ENCODE measurements at places on chromosomes 16 and 17.
A peak's percentile ranks its signal among the peaks of the same experiment; 100 is the strongest.

DNA sequence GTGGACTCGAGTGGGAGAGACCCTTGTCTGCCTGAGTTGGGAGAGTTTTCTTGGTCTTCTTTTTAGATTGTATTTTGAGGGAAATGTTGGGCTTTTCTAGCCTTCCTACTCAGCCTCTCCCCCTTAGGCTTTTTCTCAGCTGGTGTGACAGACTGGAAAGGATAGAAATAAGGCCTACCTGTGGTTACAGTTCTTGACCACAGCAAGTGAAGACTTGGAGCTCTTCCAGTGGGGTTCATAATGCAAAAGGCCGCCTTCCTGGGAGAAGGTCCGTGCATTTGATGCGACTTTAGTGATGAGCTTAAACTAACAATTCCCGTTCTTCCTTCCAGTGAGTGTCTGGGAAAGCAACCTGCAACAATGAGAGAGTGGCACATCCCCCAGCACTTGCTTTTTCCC, 56.8 kb downstream of the B9D1 start:
- DNase-seq = no peak

- no peak for DNase-seq
Observed at GRCh38 chr17:50256826-50257618, 17.2 kb upstream of the TMEM92 start.

GRCh38 chr16:84115919-84116719, 623 bp downstream of the MBTPS1 start:
- peak; percentile 30 for DNase-seq

DNA sequence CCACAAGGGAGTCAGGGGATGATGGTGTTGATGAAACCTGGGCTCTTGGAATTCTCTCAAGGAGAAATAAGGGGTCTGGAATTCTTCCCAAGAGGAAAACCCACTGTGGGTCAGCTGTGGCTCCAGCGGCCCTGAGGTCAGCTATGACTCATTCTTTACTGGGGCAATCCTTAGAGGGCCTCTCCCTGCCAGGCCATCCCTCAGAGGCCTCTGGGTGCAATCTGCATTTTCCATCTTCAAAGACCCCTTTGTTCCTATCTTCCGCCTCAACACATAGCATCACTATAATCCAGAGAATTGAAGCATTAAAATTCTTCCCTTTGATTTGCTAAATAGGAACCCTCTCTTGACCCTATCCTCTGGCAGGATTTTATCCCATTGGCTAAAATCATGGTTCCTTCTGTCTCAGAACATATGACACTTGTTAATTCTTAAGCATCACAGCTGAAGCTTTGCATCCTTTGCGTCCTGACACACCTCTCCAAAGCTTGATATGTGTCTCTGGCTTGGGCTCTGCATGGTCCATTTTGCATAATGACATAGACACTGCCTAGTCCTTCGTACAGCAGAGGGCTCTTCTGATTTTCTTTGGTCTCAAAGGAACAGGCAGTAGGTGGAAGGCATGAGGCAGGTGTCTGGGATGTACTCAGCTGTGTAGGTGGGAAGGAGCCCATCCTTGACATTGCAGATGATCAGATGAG, 4.4 kb upstream of the KRT37 start:
- peak; percentile 45 for DNase-seq

DNA sequence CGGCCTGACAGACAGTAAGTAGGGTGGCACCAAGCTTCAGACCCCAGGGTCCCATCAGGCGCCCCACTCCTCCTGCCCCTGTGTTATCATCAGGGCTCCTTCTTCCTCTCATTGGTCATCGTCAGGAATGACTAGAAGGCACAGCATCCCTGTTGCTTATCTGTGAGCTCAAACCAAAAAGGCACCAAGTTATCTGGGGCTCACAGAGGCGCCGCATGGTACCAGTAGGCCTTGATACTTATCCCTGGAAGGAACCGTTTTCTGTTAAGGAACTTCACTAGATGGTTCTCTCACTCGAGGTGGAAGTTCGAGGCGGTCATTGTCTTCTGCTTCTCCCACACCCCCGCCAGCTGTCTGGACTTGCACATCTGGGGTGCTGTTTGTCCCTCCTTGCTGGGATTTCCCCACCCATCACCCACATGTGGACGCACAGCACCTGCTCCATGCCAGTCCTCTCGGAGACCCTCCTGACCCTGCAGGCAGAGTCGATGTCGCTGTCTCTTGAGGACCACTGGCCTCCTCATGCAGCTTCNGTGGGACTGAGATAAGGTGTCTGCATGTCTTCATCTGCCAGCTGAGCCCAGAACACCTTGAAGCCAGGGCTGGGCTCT, 52.1 kb downstream of the METRNL start:
- DNase-seq = no peak

DNA sequence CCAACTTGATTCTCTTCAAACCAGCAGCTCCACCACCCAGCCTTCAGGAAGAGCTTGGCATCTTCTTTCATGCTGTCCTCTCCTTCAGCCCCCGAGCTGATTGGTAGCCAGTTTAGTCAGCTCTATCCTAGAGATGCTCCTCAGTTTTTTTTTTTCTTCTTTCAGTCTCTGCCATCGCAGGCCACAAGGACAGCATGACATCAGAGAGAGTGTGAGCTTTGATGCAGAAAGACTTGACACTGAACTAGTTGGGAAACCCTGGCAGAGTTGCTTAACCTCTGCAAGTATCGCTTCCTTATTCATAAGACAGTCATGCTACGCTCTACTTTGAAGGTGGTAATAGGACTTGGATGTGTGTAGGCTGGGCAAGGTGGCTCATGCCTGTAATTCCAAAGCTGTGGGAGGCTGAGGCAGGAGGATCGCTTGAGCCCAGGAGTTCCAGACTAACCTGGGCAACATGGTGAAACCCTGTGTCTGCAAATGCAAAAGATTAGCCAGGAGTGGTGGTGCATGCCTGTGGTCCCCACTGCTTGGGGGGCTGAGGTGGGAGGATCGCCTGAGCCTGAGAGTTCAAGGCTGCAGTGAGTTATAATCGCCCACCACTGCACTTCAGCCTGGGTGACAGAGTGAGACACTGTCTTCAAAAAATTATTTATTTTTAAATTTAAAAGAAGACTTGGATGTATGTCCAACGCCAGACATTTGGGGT, 2.6 kb downstream of the CD300LB start:
- DNase-seq = no peak

- DNase-seq = no peak
Observed at GRCh38 chr16:57349212-57350031, 9.2 kb upstream of the CCL22 start.

DNA sequence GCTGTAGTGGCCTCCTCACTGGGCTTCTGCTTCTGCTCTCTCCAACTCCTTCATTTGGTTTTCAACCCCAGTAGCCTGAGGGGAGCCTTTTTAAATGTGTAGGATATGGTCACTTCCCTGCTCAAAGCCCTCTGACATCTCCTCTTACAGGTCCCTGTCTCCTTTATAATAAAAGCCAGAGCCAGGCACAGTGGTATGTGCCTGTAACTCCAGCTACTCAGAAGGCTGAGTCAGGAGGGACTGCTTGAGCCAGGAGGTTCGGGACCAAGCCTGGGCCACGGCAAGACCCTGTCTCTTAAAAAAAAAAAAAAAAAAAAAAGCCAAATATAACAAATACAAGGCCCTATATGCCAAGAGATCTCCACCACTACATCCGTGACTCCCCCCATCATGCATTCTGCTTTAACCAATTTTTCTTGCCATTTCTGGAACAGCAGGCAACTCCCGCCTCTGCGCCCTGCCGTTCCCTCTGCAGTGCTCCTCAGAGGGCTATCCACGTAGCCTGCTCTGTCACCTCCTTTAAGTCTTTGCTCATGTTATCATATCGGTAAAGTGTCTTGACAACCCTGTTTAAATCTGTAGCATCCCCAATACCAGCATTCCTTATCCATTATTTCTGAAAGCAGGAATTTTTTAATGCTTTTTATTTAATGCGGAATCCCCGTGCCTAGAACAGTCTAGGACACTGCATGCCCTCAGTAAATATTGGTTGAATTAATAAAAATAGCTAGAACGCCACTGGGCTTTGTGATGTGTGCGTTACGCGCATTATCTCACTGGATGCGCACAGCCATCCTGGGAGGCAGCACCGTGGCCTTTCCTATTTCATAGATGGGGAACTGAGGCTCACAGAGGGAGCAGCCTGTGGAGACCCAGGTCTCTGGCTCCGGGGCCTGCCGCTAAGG, 9.5 kb downstream of the ZNF771 start:
- no peak for DNase-seq

DNA sequence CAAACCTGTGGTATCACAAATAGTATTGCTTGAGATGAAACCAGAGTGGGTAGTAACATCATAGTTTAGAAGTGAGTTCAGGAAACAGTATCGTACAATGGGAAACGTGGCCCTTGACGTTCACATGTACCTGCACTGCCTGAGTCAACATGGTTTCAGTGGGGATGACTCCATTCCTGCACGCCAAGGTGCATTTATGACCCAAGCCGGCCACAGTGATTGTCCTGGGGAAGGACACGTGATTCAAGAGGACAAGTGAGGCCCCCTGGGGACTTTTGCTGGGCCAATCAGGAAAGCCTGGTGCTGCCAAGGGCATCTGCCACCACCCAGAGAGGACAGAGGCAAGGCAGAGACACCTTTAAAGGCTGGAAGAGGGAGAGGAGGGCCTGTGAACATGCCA, 119.2 kb downstream of the AXIN2 start:
- no peak for DNase-seq

DNA sequence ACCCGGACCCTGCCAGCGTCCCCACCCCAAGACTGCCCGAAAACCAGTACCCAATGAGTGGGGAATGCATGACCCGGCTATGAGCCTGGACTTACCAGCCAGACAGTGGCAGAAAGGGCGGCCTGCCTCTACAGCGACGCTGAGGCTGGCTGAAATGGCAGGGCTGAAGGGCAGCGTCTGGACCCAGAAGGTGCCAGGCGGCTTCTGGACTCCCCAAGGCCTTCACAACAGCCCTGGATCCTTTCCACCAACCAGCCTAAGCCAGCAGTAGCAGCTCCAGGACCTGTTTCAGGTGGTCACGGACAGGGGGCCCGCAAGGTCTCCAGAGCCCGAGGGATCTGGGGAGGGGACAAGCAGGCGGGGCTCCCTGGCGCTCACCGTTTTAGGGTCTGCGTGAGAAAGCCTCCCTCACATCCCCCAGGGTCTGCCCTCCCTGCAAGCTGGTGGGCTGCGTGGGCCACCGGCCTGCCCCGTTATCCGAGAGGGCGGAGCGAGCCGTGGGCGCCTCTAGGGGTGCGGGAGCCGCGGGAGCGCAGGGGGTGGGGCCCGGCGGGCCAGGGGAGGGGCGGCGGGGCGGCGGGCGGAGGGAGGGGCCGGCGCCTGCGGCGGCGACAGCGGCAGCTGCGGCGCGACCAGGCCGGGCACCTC, at the start of gene RIPOR1:
TSS of gene RIPOR1 (plus strand) at position 608 of the 648 bp plus-strand sequence. CDS start 9,618 bp downstream, outside the sequence.
- DNase-seq = peak; percentile 22

DNA sequence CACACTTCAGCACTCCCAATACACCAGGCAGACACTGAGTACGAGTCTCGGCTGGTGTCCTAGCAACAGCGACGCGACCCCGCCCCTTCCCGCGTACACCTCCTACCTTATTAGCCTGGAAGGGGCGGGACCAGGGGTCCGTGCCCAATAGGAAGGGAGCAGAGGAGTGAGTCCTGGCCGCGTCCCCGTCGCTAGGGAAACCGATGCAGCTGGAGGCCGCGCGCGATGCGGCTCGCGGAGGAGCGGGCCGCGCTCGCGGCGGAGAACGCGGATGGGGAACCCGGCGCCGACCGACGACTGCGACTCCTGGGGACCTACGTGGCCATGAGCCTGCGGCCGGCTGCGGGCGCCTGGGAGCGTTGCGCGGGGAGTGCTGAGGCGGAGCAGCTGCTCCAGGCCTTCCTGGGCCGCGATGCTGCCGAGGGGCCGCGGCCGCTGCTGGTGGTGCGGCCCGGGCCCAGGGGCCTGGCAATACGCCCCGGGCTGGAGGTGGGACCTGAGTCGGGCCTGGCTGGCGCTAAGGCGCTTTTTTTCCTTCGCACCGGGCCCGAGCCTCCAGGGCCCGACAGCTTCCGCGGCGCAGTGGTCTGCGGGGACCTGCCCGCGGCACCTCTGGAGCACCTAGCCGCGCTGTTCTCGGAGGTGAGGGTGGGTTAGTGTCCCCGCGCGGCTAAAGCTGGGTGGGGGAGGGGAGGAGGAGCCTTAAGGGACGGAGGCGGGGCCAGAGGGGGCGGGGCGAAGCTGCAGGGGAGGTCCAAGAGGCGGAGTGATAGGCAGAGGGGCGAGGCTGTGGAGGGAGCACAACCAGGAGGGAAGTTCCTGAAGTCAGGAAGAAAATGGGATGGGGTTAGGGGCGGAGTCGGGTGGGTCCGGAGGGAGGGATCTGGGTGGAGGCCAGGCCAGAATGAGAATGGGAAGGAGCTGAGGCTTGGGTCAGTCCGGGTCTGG, at the start of gene DNAH9:
TSS of gene DNAH9 (plus strand) at position 197 of the 948 bp plus-strand sequence. CDS start at position 226, 29 bp downstream.
- no peak for DNase-seq

DNA sequence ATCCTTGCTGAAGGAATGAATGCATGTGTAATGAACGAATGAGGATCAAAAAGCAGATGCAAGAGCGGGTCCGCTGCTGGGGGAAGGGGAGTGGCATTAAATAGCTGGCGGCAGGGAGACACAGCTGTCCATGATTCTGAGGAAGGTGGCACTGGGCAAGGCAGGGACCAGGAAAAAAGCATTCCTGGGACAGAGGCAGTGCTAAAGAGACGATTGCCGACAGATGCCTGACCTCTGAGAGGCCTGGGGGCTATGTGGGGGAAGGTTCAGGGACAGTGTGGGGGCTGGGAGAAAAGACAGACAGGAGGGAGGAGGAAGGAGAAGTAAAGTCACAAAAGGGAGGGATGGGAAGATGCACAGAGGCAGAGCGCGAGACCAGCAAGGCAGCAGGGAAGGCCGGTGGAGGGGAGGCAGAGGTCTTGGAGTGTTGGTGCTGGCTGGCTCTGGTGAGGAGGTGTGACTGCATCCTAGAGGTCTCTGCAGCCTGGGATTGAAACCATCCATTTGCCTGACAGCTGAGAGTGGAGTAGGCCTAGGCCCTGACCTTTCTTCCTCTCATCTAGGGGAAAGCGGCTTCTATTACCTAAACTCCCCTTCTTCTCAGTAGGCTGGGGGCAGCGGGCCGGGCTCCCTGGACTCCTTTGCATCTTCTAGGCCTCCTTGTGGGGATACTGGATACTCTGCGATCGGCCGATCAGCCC, 109.9 kb downstream of the SDK2 start:
- DNase-seq = no peak

DNA sequence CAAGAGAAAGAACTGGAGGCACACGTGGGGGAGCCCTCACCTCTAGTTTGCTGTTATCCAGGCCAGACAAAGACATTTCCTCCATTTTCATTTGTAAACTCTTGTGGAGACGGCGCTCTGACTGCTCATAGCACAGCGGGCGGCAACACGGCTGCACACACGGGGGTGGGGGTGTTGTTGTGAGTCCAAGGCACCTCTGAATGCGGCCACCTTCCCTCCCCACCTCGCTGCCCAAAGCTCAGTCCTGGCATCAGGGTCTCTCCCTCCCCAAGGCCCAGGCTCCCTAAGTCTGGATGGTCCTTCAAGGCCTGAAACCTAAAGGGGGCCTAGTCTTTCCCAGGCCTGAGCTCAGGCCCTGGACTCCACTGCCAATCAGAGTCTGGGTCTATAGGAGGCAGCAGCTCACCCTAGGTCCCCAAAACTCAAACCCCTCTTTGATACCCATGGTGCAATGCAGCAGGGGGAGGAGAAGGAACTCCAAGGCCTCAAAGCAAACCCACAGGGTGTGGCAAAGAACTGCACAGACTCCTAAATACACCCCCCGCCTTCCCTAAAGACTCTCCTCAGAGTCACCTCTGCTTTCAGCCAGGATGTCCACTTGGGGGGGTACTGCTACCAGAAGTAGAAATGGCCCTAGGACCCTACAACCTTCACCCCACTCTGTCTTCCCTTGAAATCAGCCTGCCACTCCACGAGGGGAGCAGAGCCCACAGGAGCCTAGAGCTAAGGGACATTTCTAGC, 1.5 kb downstream of the ATXN7L3 start:
- peak; percentile 72 for DNase-seq

GRCh38 chr16:46650254-46650623, 29.1 kb upstream of the SHCBP1 start:
- DNase-seq = peak; percentile 83

All from HCEC 1CT (cell line).